DMS 273 treated with DMSO at 0.1 percent for 48 hours (cell line): ENCODE measurements at places on chromosomes 7 and 10.

DNA sequence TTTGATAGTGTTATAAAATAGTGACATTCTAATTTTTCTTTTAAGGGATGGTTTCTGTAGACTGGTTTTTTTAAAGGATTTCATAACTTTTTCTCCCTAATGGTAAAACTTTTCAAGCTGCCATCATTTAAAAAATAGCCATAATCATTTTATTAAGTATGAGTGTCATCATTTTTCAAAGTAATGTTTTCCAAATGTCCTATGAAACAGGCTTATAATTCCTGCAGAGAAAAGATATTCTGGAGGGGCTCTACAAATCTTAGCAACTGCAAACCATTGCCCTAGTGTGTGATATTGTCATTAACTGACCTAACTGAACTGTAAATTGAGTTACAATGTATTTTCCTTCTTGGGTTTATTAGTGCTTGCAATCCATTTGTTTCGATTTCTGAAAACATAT is 226.0 kb downstream of the BBS9 start:
- no peak for DNase-seq

- DNase-seq, result no peak
Measured at GRCh38 chr7:37107047-37107750, 341.5 kb downstream of the ELMO1 start.

GRCh38 chr7:17532861-17533404 is 234.5 kb downstream of the AHR start:
- DNase-seq, result no peak

- no peak for DNase-seq
Measured at GRCh38 chr10:7085913-7086589, 324.8 kb downstream of the SFMBT2 start.

DNA sequence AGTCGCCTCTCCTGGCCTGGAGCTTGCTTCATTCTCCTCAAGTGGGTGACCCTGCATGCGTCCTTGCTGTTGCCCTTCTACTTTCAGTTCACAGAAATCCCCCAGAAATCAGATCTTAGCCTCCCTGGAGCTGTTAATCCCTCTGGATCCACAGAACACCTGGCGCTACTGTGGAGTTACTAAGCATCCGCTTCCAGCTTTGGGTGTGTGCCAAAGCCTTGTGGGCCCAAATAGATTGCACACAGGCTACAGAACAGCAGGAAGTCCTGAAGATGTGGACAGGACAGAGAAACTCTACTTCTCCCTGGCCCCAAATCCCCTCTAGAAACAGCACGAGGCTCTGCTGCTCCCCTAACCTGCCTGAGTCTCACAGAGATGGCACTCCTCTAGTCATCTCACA is 36.6 kb upstream of the PDLIM1 start:
- DNase-seq, result peak; percentile 58

GRCh38 chr7:41994746-41995110 is 242.3 kb downstream of the GLI3 start:
- DNase-seq, result no peak

DNA sequence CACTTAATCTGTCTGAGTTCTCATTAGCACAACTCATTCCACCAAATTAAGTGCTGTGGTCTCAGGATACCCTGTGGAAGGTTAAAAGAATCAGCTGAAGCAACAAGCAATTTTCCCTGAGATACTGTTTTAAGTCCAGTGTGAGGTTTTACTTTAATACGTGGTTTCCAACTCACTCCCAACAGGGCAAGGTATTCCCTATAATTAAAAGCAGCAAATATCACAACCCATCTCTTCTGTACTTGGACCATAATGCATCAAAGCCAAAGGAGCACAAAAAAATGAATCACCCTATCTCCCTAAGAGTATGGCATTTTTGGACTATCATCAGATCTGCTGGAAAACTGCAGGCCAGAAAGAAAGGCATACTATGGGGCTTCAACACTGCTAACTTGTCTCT is 4.9 kb downstream of the CADPS2 start:
- DNase-seq, result no peak

GRCh38 chr10:100805543-100806355 is 60.4 kb downstream of the PAX2 start:
- no peak for DNase-seq

DNA sequence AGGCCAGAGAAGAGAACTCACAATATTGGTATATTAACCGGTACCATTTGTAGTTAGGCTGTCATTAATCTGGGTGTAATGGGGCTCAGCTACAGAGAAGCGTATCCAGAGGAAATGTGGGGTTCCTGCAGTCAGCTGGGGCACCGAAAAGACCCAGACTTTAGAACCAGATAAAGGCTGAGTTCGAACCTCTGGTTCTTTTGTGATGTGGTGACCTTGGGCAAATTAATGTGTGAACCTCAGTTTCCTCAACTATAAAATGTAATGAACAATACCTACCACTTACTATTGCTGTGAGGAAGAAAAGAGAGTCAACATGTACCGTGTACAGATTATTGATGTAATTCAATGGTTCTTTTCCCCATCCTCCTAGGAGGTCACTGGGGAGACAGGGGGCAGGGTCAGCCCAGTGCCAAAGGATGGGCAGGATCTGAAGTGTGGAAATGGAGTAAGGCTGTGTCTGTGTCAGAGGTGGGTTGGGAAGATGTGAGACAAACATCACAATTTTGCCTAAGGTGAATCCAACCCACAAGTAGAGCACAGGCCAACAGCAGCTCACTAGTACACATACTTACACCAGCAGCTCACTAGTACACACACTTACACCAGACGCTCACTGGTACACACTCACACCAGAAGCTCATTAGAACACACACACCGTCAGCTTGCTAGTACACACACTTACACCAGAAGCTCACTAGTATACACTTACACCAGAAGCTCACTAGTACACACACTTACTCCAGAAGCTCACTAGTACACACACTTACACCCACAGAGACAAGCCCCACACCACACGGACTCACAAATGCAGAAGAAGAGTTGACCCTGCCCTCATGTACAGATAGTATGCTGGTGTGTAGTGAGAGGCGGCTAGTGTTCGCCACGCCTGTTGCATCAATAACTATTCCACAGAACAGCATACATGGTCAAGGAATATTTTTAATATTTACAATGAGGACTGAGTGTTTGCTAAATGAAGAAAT is 28.0 kb downstream of the PRSS2 start:
- no peak for DNase-seq

GRCh38 chr7:29468196-29468595 is 95.4 kb upstream of the PRR15 start:
- DNase-seq, result no peak

DNA sequence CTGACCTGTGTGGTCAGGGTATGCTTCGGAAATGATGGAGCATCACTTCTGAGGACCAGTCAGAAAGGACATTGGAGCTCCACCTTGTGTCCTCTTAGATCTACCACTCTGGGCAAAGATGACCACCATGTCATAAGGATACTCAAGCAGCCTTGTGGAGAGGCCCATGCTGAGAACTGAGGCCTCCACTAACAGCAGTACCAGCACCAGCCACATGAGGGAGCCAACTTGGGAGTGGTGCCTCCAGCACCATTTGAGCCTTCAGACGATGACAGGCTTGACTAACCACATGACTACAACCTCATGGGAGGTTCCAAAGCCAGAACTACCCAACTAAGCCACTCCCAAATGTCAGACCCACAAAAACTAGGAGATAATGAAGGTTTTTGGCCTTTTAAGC is 116.0 kb downstream of the NPTX2 start:
- DNase-seq, result peak; percentile 35

DNA sequence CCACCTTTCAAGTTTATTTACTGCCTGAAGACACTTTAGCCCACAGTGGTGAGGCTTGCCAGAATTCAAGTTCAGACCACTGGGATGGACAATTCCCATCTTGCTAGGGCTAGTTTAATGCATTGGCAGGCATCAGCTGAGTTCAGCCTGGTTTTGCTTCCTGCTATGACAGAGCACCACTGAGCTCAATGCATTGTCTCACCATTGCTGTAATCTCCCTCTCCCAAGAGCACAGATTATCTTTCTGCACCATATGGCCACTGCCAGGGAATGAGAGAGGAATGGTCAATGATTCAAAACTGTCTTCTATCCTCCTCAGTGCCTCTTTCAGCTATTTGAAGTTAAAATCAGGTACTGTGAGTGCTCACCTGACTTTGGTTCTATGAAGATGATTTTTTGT is 160.8 kb downstream of the XPNPEP1 start:
- peak; percentile 11 for DNase-seq

DNA sequence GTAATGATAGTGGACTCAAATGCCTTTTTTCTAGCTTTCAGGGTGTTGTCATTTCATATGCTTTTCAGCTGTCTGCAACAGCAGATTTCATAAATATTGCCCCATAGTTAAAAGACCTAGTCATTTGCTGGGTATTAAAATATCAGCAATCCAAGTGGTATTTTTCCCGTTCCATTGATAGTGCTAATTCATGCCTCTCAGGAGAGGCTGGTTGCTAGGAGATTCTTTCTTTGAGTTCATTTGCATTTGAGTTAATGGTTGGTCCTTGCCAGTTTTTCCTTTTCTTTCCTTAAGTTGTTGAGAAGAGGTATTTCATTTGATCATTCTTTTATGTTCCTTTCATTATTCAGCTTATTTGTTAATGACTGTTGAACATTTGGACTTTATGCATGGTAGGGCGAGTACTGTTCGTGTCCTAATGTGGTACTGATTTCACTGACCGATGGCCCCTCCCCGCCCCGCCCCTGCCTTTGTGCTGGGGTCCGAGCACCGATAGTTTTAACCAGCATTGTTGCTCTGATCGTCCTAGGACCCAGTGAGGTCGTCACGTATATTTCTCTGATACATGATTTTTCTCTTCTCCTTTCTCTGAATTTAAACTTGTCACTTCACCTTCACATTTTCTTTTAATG is 128.6 kb downstream of the CCNY start:
- DNase-seq, result no peak

DNA sequence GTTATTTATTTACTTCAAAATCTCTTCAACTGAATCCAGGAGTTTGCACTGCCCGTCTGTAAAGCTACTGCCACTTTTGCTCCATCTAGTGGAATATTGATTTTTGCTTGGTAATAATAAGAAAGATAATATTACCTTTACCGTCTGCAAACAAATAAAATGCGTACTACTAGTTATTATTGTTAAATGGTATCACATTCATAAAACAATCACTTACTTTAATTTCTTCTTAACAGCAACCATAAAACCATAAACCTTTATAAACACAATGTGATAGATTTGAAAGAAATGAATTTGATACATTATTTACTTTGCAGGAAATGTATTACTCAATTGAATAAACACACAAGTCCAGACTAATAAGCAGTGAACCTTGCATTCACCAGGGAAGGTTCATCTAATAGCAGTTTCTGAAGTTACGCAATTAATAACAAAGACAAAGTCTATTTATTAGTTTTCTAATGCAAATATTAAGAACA is 6.4 kb downstream of the AGMO start:
- no peak for DNase-seq

GRCh38 chr7:13856012-13856411 is 133.5 kb downstream of the ETV1 start:
- no peak for DNase-seq

DNA sequence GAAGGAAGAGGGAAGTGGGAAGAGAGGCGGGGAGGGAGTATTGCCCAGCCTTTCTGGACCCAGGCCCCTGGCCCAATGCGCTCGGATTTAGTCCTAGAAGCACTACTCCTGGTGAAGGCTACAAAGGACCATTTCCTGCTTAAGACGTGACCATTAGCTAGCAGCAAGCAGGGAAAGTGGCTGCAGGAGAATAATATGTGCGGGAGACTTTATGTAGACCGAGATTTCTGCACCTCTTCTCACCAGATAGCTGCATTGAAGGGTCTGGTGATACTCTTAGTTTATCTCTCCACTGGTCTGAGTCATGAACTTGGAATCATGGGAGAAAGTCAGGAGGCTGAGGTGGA is 3.1 kb downstream of the VAX1 start:
- no peak for DNase-seq

- no peak for DNase-seq
Measured at GRCh38 chr7:29479301-29480200, 84.1 kb upstream of the PRR15 start.

GRCh38 chr7:39891894-39892293 is 58.2 kb upstream of the CDK13 start:
- DNase-seq, result no peak

- no peak for DNase-seq
Measured at GRCh38 chr7:116461500-116461899, 38.0 kb upstream of the CAV2 start.

DNA sequence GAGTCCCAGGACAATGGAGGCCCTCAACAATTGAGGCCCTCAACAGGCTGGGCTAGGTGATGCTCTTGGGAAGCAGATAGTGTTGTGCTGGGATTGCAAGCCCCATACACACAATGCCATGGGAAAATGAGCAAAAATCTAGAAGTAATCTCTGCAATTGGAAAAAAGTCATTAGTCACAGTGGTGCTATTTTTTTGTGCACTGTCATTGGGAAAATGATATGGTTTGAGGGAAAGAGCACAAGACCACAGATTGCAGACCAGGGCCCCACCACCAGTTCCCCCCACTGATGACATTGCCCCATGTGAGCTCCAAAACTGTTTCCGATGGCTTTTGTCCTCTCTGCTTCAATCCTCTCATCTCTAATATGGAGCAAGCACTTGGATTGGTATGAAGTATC is 1.9 kb downstream of the KCTD7 start:
- no peak for DNase-seq

DNA sequence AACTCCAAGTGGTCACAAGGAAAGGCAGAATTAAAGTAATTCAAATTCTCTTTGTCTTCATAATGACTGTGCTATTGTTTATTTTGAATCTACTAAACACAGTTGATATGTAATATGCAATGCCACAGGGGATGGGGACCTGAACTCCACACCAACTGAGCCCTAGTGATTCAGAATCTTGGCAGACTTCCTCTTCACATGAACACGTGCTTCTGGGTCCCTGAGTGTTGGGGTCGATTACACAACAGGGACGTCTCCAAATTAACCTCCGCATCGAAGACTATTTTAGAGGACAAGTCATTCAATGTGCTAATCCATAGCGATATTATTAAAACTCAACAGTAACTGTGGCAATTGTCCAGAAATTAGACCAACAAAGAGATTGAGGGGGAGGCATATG is 95.3 kb upstream of the CARD11 start:
- DNase-seq, result no peak

GRCh38 chr10:8102708-8103401 is 48.4 kb downstream of the GATA3 start:
- DNase-seq, result no peak

DNA sequence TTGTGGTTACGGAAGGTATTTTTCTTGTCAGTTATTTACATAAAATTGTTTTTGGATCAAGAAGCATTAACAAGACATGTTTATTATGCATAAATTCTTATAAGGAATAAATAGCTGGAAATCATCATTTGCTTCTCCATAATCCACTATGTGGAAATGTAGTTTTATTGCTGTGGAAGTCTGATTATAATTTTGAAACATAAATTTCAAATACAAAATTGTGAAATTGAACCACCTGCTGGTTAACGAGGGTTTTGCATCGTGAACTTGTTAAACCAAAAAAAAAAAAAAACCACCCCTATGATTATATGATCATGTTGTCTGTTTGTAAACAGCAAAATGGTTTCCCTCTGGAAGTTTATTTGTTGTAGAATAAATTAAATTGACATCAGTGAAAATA is 25.9 kb downstream of the ABRAXAS2 start:
- no peak for DNase-seq

DNA sequence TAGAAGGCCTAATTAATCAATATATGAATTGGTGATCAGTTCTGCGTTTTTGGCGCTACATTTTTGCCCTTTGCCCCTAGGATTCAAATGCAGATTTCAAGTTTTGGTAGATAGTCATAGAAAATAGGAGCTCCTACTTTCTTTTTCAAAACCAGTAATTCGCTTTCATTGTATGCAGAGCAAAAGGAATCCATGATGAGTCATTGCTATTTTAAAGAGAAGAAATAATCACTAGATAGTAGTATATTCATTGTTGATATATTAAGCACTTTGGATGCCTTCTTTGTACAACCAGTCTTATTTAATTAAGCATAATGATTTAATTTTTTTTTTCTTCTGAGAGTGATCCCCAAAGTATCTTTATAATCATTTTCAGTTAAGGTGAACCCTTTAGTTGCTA is 50.3 kb downstream of the CSTF2T start:
- no peak for DNase-seq
